Activated T-helper 9 cell treated with anti-CD3 and anti-CD28 coated beads, Interleukin-2, amount 50 U/mL, for 16 hours (primary cell): ENCODE measurements at places on chromosomes 3 and 15.

DNA sequence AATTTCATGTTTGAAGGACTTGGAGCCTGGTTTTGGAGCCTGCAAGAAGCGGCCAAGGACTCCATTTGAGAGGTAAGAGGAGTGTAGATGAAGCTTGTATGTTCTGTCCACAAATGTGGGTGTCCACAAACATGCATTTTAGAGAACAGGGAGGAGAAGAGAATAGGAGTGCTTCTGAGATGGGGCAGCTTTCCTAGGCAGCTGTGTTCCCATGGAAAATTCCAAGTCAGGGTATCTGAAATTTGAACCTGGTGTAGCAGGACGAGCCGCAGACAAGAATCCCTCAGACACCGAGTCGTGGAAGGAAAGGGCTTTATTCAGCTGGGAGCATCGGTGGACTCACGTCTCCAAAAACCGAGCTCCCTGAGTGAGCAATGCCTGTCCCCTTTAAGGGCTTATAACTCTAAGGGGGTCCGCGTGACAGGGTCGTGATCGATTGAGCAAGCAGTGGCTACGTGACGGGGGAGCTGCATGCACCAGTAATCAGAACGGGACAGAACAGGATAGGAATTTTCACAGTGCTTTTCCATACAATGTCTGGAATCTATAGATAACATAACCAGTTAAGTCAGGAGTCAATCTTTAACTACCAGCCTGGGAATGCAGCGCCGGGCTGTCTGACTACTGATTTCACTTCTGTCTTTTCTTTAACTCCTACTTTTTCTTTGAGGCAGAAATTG is 71.4 kb upstream of the WDR72 start:
- no peak for DNase-seq

GRCh38 chr15:77387365-77388105 is 32.4 kb downstream of the PEAK1 start:
- DNase-seq = no peak

DNA sequence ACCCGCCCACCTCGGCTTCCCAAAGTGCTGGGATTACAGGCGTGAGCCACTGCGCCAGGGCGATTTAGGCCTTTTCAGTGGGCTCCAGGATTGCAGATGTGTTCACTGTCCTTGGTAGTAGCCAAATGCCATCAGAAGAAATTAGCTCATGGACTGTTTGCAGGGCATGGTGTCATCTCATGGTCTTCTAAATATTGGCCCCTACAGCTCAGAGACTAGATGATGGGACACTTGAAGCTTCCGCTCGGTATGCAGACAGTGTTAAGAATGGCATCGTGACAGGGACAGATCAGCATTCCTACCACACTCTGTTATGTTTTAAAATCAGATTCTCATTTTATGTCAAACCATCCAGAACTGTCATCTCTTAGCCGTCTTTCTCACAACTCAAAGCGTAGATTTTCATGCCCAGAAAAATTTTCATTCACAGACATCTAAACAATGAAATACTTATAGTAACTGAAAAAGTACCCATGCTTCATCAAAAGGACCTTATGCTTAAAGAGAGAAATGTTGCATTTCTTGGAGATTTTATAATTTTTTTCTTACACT is 24.9 kb downstream of the SLCO3A1 start:
- DNase-seq = no peak

GRCh38 chr15:58551764-58552504 is 120.1 kb downstream of the LIPC start:
- DNase-seq = no peak

- no peak for DNase-seq
Measured at GRCh38 chr3:139309061-139309591, 34.7 kb upstream of the MRPS22 start.

DNA sequence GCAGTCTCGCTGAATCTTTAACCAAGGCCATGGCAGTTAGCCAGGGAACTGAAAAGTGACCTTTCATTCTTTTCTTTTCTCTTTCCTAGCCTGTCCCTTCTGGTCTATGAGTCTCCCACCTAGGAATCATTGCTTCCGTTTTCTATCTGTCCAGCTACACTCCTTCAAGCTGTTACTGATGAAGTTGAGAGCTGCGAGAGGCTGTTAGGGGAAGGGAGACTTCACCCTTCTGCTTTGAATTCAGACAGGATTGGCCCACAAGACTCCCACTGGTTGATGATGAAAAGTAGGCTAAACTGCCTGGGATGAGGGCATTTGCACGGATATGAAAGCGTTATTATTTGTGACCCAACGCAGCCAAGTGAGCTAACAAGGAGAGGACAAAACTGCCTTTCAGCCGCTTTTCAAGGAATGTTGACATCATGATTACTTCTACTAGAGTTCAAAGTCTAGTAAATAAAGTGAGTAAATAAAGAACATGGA is 30.2 kb downstream of the EIF4E3 start:
- no peak for DNase-seq

DNA sequence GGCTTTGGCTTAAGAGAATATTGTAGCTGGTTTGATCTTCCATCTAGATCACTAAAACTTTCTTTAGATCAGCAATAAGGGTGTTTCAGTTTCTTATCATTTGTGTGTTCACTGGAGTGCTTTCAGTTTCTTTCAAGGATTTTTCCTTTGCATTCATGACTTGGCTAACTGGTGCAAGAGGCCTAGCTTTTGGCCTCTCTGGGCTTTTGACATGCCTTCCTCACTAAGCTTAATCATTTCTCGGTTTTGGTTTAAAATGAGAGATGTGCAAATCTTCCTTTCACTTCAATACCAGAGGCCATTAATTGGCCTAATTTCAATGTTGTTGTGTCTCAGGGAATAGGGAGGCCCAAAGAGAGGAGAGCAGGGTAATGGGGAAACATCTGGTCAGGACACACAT is 30.3 kb upstream of the CCNB2 start:
- DNase-seq = no peak
